ENCODE measurements at places on chromosomes 16 and 17. TPM values are rescaled to one million over a fixed set of nuclear protein-coding genes. Genes with fewer than 3 reads are reported as not detected.

MYO1D gene
- 32.0 TPM for total RNA-seq

HSPB9 gene
- total RNA-seq: 0.13 TPM

GRCh38 chr16:2507052-2507659 lies 6.6 kb upstream of the ATP6V0C start:
- ATAC-seq: no peak

- ATAC-seq: no peak
These were observed 233.4 kb downstream of the FTO start for GRCh38 chr16:53937161-53937880.

DNA sequence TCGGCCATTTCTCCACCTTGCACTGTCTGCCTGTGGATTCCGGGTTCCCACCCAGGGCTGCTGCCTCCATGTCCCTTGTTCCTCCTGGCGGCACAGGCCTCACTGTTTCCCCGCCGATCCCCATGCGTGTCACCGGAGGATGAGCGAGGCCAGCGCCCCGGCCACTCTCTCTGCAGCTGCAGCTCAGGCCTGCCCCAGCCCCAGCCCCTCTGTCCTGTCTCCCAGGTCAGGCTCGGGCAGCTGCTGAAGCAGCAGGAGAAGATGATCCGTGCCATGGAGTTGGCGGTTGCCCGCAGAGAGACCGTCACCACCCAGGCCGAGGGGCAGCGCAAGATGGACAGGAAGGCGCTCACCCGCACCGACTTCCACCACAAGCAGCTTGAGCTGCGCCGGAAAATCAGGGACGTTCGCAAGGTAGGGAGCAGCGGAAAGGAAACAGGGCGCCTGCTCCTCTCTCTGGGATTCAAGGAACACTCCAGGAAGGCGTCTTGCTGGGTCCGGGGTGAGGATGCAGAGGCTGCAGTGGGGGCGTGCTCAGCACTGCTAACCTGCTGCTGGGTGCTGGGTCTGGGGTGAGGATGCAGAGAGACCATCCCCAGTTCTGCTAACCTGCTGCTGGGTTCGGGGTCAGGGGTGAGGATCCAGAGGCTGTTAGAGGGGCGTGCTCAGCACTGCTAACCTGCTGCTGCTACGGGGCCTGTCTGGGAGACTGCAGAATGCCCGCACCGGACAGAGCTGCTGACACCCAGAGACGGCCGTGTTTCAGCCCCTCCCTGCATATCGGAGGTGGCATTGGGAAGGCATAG lies 6.1 kb upstream of the GAA start:
- no peak for ATAC-seq

- no peak for ATAC-seq
These were observed 49.5 kb downstream of the SRCIN1 start for GRCh38 chr17:38556239-38556638.

GRCh38 chr17:31002047-31002446 lies 31.2 kb downstream of the RNF135 start:
- no peak for ATAC-seq

DNA sequence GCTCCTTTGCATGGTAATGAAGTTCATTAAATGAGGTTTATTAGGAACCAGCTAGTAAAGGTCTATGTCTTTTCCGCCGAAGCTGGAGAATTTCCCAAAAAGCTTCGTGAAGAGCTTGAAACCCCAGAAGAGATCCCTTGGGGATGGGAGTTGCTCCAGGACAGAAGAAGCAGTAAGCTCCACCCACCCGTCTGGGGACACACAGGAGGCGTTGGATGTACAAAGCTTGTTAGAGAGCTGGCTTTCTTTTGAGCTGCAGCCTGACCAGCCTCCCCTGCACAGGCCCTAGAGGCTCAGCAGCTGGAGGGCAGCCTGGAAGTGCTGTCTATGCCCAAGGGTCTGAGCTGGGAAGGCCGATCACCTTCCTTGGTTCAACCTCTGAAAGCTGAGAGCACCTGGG lies 147.4 kb upstream of the SDK2 start:
- no peak for ATAC-seq

- ATAC-seq: no peak
These were observed 2.5 kb downstream of the TRIM47 start for GRCh38 chr17:75875940-75876189.

DNA sequence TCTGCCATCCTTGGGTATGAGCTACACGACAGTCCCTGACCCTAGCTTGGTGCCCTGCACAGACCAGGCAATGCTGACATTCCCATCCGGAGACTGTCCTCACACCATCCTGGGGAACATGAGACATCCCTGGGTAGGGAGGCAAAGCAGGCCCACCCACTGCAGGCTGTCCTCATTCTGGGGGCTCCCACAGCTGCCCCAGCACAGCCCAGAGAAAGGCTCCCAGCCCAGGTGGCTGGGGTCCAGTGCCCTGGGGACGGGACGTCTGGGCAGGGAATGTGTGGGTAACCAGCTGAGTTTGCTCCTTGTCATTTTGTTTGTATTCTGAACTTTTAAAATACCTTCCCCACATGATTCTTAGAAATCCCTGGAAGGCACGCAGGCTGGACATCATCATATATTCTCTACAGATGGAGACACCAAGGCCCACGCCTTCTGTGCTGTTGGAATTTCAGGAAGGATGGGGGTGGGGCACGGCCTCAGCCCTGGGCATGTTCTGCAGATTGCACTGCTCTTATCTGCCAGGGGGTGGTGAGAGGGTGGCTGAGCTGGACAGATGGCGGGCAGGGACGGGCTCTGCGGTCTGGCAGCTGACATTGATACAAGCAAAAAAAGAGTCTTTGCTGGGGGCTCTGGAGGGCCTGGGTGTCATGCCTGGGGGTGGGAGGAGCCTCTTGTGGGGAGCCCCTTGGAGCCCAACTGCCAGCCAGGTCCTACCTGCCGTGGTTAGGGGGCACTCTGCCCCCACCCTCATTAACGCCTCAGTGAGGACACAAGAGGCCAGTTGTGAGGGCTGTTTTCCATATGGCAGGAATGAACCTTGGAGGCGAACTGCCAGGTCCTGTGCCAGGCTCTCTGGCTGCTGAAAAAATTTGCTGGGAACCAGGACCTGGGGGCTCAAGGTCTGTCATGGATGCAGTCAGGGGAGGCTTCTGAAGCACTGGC lies 28.4 kb downstream of the LRRC75A start:
- no peak for ATAC-seq

KRT28 gene
- not detected for total RNA-seq

GRCh38 chr17:4969047-4969550 lies 1.5 kb upstream of the SPAG7 start:
- ATAC-seq: peak; percentile 56

- ATAC-seq: peak; percentile 8
These were observed 1.5 kb downstream of the PDF start for GRCh38 chr16:69328854-69329316.

DNA sequence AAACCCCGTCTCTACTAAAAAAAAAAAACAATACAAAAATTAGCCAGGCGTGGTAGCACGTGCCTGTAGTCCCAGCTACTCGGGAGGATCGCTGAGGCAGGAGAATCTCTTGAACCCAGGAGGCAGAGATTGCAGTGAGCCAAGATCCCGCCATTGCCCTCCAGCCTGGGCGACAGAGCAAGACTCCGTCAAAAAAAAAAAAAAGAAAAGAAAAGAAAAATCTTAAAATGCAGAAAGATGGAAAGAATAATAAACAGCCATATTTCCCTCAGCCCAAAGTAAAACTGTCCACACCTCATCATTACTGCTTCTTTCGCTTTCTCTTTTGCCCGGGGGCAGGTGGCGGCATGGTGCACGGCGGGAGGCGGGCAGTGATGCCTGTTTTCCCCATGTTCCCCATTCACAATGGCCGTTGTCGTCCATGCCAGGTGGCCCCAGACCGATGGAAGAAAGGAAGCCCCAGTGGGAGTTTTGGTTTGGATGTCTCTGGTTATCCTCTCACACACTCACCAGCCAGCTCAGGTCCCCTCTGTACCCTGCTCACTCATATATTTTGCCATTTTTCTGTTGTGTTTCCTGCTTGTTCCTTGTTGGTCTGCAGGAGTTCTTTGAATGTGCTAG lies 37.0 kb upstream of the PEMT start:
- peak; percentile 85 for ATAC-seq

CACNA1G gene
- not detected for total RNA-seq

DNA sequence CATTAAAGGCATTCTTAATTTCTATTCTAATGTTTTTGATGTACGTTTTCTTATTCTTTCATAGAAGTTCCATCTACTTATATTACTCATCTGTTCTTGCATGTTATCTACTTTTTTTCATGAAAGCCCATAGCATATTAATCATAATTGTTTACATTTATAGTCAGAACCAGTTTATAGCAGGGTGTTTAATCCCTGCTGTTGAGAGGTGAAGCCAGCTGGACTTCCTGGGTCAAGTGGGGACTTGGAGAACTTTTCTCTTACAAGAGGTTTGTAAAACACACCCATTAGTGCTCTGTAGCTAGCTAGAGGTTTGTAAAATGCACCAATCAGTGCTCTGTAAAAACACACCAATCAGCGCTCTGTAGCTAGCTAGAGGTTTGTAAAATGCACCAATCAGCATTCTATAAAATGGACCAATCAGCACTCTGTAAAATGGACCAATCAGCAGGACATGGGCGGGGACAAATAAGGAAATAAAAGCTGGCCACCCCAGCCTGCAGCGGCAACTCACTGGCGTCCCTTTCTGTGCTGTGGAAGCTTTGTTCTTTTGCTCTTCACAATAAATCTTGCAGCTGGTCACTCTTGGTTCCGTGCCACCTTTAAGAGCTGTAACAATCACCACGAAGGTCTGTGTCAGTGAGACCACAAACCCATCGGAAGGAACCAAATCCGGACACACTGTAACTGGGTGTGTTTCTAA lies 120.6 kb downstream of the TANC2 start:
- ATAC-seq: no peak

HYDIN gene
- not detected for total RNA-seq

DNA sequence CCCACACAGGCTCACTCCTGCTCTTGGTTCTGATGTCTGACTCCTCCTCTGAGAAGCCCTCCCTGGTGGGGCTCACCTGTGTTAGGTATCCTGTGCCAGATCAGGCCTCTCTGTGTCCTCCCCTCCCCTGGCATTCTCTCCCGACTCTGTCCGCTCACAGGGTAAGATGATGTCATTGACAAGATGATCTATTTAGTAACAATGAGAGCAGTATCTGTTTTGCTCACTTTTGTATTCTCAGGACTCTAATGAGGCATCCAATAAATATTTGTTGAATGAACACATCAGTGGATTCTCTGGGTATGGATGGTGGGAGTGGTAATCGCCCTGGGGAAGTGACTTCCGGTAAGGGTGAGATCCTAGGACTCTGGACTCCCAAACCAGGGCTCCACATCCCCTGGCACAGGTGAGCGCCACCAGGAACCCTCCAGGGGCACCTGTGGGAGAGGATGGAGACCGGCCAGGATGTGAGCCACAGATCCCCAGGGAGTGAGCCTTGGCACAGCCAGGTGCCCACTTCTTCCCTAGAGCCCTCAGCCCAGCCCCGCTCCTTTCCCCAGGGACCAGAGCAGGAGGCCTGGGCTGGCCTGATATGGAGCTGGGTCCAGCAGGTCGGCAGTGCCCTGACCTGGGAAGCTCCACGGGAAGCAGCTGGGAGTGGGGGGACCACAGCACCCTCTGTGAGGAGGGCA lies 5.4 kb upstream of the HAP1 start:
- ATAC-seq: no peak

DNA sequence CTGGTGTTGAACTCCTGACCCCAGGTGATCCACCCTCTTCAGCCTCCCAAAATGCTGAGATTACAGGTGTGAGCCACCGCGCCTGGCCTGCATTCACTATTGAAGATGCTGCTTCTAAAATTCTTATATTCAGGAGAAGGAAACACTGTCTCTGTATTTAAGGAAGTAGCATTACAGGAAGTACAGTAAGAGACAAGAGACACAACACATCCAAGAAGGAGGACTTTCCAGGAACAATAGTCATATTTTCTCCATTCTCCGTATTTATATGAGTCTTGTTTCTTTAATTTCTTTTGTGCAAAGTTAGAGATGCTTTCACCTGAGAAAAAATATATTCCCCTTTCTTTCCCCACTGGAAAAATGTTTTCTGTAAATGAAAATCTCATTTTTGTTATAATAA lies 18.3 kb upstream of the ABCA3 start:
- ATAC-seq: no peak

NPIPA2 gene
- 2.4 TPM for total RNA-seq

GRCh38 chr17:3514873-3515272 lies 39.1 kb downstream of the ASPA start:
- ATAC-seq: no peak

- no peak for ATAC-seq
These were observed 7.1 kb downstream of the ECI1 start for GRCh38 chr16:2244301-2244700.

DNA sequence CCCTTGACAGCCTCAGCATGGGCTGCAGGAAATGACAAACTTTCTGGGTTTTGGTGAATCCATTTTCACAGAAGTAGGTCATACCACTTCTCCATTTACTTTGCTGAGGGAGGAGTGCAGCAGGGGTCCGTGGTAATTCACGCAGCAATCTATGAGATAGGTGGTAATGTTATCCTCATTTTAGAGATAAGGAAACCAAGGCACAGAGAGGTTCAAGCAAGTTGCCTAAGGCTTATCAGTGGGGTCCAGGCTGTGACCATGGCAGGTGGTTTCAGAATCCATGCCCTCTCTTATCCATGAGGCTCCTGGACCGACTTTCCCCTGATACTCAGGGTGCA lies 12.6 kb downstream of the TBX4 start:
- no peak for ATAC-seq

GRCh38 chr17:17414341-17414805 lies 62.4 kb upstream of the MED9 start:
- ATAC-seq: no peak

DNA sequence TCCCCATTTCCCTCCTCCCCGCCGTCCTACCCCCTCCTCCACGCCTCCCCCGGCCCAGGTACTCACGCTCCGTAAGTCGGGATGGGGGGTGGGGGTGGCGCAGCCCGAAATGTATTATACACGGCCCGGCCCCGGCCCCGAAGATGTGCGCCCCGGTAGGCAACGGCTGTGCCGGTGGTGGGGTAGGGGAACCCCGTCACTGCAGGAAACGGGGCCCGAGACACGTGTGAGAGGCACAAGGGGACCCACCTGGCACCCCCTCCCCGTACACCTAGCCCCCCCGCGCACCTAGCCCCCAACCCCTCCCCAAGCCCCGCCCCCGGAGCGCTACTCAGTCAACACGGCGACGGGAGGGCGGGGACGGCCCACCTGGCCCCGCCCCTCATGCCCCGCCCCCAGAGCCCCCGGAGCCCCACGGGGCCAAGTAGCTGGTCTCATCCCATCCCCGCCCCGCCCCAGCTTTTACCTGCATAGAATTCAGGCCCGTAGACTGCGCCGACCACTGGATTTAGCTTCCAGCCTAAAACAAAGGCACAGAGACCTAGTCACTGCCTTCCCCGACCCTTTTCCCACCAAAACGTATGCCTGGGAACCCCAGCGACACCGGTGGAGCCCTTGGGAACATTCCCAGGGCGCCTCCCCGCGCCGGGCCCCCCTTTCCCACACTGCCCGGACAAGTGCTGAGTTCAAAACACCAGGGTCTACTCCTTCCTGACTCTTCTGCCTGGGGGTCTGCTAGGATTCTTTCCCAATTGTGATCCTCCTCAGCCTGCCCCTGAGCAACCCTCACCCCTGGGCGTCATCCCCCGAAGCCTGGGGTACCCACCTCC lies 22.8 kb downstream of the ENGASE start:
- ATAC-seq: no peak

SPATA22 gene
- not detected for total RNA-seq

- ATAC-seq: no peak
These were observed 5.7 kb downstream of the CCDC102A start for GRCh38 chr16:57530522-57531252.

GRCh38 chr17:69497161-69497560 lies 82.7 kb downstream of the MAP2K6 start:
- no peak for ATAC-seq

Data from activated T-helper 17 cell treated with anti-CD3 and anti-CD28 coated beads, Interleukin-2, amount 50 U/mL, for 72 hours (primary cell).